ENCODE measurements at places on chromosomes 16 and 17.

- DNase-seq: no peak
These were observed 405.1 kb downstream of the TOX3 start for GRCh38 chr16:52141871-52142270.

DNA sequence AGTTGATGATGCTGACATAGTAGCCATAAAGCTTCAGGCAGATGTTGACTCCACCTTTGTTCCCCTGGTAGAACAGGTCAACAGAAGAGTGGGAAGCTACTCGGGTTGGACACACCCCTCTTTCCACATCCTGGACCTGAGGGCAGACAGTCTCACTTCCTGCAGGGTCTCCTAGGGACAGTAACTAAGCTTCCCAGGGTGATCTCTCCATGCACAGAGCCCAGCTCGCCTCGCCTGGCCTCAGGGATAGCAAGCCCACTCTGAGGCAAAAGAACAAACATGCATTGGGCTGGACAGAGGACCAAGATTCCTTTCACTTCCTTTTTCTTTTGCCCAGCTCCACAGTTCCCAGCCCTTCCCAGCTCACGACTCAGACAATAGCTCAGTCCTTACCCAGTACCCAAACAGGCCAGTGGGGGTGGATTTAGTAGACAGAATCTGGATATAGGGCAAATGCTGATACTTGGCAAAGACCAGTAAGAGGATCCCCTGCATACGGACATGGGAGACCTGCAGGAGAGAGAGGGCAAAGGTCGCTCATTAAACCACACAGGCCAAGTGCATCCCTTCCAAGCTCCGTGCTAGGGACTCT is 7.0 kb downstream of the INPP5K start:
- DNase-seq: no peak

DNA sequence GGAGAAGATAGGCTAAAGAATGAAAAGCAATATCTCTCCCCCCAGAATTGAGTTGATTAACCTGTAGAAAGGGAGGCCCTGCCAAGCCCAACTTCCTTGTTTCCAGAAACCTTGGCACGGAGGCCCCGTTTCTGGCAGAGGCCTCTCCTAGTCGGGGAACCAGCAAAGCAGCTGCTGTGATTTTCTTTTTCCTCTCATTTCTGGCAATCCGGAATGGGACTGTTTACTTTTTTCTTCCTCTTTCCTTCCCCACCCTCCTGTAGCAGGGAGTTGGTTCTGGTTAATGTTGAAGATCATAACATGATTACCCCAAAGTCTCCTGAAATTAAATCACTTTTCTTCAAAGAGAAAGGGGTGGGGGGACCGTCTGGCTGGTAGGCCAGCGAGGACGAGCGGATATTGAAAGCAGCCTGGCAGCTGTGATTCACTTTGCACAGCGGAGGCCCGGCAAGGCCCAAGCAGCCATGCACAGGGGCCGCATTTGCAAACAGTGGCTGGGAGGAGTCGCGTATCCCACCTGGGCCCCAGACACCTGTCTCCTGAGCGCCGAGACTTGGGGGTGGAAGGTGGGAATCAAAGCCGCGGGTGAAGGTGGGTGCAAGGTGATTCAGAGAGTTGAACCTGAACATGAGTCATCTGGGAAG is 51.5 kb downstream of the NTN1 start:
- DNase-seq: peak; percentile 63

GRCh38 chr17:41012326-41013120 is 3.6 kb upstream of the KRTAP3-1 start:
- DNase-seq: no peak

DNA sequence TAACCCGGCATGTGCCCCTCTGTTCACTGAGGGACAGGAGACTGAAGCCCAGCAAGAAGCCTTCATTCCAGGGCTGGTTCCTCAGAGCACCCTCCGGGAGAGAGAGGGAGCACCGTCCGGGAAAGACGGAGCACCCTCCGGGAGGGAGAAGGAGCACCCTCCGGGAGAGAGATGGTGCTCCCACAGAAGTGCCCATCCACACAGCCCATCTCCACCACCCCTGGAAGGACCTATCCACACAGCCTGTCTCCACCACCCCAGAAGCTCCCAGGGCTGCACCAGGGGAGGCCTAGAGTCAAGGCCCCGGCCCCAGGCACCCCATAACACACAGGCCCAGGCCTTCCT is 88.6 kb downstream of the ABR start:
- no peak for DNase-seq

- DNase-seq: no peak
These were observed 38.7 kb upstream of the RHOT1 start for GRCh38 chr17:32103476-32104113.

GRCh38 chr17:81380131-81380530 is 15.1 kb upstream of the BAHCC1 start:
- DNase-seq: no peak

DNA sequence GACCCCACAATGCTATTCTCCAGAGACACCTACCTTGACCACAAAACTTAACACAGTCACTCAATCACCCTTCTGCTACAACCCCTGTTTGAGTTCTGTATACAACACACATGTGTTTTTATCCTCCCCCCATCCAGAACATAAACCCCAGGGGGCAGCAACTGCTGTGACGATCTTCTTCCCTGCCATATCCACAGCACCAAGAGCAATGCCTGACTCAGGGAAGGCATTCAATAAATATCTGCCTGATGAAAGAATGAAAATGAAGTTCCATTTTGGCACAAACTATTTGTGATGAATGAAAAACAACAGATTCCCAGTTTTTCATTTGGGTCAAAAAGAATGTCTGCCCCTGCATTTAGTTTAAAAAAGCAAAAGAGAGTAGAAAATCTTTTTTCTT is 27.0 kb downstream of the ASIC2 start:
- DNase-seq: no peak

- DNase-seq: no peak
These were observed 66.4 kb downstream of the BANP start for GRCh38 chr16:88017587-88018101.

GRCh38 chr16:52552643-52553042 is 5.7 kb upstream of the TOX3 start:
- no peak for DNase-seq

- no peak for DNase-seq
These were observed 58.1 kb downstream of the IQCK start for GRCh38 chr16:19776147-19776546.

DNA sequence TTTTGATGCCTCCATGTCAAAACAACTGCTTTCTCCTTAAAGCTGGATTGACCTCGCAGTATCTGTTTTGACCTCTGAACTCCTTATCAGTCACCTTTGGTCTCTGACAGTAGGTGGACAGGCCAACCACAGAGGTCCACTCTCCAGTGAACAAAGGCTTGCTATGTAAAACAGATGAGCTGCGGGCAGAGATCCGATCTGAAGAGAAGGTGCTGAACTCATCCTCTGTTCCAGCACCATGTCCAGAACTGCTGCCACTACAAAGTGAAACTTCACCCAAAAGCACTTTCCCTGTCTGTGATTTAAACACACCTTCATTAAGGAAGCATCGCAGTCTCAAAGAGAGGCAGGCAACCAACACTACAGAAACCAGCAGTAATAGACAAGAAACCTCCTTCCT is 117.3 kb upstream of the CORO6 start:
- no peak for DNase-seq

- no peak for DNase-seq
These were observed 164.3 kb upstream of the PLCG2 start for GRCh38 chr16:81614654-81615359.

- no peak for DNase-seq
These were observed 48.4 kb upstream of the RCVRN start for GRCh38 chr17:9953492-9953891.

GRCh38 chr16:63714876-63715275 is 1407.0 kb downstream of the CDH11 start:
- DNase-seq: no peak

GRCh38 chr17:9414471-9414870 is 161.1 kb downstream of the STX8 start:
- DNase-seq: no peak

GRCh38 chr16:27394516-27394915 is 7.5 kb upstream of the IL21R start:
- DNase-seq: no peak

- DNase-seq: no peak
These were observed 547.6 kb downstream of the WWOX start for GRCh38 chr16:78647019-78647418.

DNA sequence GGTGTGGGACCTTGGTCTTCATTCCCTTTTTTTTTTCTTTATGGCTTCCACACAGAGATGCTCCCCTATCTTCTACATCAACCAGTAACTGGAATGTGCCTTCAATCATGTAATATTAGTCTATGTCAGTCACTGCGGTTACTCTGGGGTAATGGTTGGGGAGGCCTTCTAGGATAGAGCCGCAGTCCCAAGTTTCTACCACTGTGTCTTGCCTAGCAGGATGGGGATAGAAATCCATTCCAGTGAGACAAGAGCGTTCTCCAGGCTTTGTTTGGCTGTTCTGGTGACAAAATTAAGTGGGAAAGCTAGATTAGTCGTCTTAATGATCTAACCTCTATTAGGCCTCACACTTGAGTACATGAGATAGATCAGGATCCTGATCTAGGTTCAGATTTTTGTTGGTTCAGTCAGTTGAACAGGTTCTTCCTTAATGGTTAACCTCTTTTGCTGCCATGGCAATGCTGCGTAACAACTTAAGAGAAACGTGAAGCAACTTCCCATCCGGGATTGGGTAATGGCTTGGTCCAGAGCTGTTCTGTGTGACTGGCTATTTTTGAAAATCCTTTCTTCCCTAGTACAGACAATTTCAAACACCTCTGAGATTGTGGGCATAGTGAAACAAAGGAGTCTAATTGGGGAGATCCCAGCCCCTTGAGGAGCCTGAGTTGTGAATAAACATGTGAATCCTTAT is 8.7 kb downstream of the MSL1 start:
- no peak for DNase-seq

DNA sequence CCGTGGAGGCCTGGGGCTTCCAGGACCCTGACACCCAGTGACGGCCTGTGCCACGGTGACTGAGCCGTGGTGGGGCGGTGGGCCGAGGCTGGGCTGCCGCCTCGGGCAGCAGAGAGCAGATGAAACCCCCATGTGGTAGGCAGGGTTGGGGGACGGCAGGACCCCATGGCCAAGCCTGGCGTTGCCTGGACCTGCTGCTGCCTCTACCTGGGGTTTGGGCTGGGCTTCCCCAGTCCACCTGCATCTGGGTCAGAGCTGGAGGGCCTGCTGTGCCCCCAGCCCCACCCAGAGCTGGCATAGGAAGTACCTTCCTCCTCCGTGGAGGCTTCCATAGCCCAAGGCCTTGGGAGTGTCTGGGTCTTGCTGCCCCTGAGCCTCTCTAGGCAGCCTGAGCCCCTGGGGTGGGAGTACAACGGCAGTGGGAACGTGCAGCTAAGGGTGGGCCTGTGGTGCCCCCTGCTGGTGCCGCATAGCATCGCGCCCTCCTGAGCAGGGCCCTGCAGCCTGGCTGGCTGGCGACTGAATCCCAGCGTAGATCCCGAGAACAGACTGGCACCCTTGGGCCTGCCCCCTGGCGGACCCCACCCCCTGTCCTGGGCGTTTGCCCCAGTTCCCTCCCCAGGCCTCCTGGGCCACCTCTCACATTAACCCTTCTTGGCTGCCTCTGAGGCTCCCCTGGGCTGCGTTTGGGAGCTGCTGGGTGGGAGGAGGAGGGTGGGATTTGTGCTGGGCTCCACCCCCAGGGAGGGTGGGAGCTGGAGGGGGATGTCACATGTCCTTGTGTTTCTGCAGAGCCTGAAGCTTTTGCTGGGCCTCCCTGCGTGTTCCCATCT is 12.6 kb upstream of the ATP6V0C start:
- peak; percentile 89 for DNase-seq

DNA sequence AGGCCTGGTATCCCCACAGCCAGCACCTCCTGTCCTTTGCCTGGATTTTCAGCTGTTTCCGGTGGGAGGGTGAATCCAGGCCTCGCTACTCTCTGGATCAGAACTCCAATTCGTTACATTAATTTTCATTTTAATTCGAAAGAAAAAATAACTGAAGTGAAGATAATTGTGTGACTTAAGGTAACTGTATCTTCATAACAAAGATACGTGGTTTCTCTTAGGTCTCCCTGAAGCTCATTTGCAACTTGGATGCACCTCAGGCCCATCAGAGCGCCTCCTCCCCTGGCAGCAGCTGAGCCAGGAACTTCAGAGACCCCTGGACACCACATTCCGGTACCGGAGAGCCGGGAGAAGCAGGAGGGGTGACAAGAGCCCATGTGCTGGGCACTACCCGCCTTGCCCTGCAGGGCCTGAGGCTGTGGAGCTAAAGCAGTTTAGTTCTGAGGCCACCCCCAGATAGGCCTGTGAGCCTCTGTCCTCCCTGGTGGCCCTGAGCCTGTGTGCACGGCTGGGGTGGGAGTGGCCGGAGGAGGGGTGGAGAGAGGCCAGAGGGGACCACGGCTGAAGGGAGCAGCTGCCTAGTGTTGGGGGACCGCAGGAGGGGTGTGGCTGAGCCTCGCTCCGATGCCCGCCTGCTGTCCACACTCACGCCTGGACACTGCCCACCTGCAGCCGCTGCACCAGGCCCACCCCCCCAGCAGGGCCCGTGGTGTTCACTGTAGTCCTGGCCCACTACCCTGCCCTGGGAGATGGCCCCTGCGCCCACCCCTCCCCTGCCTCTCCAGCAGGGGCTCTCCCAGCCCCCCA is 11.4 kb upstream of the DUS1L start:
- no peak for DNase-seq

GRCh38 chr16:83305092-83305491 is 502.7 kb upstream of the HSBP1 start:
- no peak for DNase-seq

- DNase-seq: no peak
These were observed 3.4 kb upstream of the KRT38 start for GRCh38 chr17:41444186-41444585.

- DNase-seq: no peak
These were observed 34.7 kb downstream of the BAHCC1 start for GRCh38 chr17:81429821-81430551.

DNA sequence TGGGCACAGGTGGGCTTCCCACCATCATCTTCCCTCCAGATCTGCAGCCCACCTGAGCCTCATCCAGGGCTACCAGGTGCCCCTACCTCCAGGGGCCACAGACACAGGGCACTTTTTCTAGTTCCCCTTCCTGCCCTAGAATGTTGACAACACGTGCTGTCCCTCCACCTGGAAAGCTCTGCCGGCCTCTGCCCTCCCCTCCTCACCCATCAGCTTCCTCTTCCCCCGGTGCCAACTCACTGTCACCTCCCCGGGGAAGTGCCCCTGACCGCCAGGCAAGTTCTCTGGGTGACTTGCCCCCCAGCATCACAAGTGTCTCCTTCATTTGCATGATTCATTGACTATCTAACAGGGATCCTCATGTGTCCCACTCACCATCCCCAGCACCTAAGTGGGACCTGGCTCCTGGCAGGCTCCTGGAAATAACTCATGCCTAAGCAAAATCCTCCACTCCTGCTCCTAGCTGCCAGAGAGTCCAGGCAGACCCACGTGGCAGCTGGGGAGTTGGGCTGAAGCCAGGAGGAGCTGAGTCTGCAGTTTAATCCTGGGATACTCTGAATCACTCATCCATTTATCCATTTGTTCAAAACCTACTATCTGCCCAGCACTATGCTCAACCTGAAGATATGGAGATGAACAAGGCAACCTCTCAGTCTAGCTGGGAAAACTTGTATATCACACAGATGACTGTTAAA is 304.4 kb downstream of the FOXL1 start:
- no peak for DNase-seq

GRCh38 chr17:82527898-82528297 is 8.4 kb downstream of the FOXK2 start:
- DNase-seq: no peak

GRCh38 chr16:50444526-50444925 is 75.7 kb upstream of the BRD7 start:
- no peak for DNase-seq

Data from SK-N-DZ (cell line).